ENCODE measurements at places on chromosomes 2 and 18. TPM values are rescaled to one million over a fixed set of nuclear protein-coding genes. Genes with fewer than 3 reads are reported as not detected.

DNA sequence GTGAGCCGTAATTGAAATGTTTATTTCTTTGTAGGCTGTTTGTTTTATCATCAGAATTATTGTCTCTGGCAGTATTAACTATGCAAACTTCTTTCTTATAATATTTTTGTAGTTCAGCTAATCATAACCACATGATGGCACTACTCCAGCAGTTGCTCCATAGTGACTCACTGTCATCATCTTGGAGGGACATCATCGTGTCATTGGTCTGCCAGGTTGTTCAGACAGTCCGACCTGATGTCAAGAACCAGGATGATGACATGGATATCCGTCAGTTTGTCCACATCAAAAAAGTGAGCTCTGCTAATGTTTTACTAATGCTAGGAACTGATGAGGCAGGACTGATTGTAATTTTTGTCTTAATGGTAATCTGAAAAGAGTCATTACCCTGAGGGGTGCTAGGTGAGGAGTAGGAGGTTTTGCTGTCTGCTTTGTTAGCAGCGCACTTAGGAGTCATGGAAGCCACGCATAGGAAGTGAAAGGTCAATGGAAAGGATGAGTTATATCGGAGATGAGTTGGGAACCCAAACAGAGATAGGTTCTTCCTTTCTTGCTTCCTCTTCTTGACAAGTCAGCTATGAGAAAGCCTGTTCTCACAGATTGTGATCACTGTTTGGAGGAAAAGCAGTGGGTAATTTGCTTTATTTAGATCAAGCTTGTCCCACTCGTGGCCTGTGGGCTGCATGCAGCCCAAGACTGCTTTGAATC lies 49.2 kb downstream of the PIKFYVE start:
- no peak for DNase-seq

DNA sequence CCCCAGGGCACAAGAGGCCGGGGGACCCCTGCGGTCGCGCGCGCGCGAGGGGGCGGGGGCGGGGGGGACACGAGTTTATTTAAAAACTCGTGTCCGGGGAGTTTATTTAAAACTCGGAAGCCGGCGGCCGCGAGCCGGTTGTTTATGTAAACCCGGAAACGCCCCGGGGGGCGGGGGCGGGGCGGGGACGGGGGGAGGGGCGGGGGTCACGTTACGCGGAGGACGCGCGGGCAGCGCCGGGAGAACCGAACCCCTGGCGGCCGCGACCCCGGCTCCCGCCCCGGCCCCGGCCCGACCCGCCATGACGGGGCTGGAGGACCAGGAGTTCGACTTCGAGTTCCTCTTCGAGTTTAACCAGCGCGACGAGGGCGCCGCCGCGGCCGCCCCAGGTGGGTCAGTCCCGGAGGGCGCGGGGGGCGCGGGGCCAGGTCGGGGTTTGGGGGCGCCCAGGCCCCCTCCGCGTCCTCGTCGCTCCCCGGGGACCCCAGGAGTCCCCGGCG lies 4.4 kb downstream of the NFATC1 start:
- DNase-seq: no peak

DNA sequence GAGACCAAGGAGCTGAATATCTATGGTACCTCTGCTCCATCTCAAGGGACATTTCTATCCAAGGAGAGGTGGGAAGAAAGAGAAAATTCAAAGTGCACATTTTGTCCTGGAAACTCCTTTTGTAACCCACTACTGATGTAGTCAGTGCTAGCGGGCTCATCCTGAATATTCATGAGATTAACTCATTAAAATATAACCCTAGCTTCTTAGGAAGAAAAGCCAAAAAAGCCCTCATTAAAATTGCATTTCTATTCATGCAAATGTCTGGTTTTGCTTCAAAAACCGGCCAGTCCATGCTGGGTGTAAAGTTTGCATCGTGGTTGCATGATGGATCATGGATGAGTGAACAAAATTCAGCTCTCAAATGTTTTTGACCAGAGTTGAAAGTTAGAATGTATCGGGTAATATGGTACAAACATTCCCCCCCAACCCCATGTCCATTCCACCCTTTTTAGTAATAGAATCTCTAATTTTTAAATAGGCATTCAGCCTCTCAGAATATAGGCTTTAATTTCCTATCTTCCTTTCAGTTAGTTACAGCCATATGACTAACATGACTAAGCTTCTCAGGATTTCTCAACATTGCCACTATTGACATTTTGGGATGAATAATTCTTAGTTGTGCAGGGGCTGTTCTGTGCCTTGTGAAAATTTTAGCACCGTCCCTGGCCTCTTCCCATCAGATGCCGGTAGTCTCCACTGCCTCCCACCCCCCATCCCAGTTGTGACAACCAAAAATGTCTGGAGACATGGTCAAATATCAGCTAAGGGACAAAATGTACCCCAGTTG lies 104.2 kb upstream of the RND3 start:
- no peak for DNase-seq

The CYRIA gene
- total RNA-seq: 12.5 TPM

All from thoracic aorta (tissue), 2 donors.